ENCODE measurements at places on chromosomes 11 and 22.
A peak's percentile ranks its signal among the peaks of the same experiment; 100 is the strongest.

DNA sequence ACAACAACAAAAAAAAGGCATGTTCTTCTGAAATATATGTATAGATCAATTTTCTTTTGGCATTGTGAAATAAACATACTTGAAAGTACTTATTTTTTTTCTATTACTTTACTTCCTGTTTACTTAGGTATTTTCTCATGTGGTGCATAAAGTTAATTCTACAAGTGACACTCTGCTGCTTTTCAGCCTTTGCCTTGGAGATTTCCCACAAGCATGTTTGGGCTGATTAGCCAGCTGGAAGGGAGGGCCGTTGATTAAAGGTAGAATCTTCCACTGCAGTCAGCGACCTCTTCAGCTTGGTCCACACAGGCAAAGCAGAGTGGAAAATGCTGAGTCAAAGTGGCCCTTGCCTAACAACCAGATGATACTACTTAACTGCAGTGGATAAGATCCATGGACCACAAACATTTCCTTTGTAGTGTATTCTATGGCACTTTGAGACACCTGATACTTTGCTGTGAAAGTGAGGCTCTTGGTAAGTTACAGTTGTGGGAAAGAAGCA, 176.0 kb downstream of the ARHGAP42 start:
- peak; percentile 46 for DNase-seq

- DNase-seq, result no peak
Observed at GRCh38 chr11:76823481-76824028, 37.2 kb upstream of the ACER3 start.

- no peak for DNase-seq
Observed at GRCh38 chr11:83093634-83094033, 21.9 kb upstream of the RAB30 start.

DNA sequence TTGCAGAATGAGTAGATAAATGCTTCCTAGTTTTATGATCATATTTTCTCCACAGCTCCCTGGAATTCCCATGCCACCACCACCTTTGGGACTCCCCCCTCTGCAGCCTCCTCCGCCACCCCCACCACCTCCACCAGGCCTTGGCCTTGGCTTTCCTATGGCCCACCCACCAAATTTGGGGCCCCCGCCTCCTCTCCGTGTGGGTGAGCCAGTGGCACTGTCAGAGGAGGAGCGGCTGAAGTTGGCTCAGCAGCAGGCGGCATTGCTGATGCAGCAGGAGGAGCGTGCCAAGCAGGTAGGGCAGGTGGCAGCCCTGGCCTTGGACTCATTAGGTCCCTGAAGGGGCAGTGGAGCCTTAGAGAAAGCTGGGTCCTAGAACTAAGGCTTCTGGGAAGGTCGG, 2.9 kb downstream of the SF3B2 start:
- no peak for DNase-seq

DNA sequence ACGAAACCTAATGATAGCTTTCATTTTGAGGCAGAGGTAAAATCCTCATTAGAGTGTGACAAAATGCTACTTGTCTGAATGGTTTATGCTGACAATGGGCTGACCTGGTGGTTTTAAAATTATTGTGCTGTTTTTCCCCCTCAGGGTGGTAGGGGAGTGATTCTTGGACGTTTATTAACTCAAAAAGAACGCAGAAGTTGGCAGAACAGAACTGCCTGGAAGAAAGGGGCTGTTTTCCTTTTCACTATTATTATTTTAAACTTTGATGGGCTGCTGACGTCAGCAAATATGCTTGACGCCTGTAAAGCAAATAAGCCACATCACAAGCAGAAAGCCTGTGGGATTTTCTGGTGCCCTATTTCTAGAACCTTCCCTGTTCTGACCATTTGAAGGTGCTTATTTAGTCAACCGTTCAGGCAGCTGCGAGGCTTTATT, 4.0 kb downstream of the RASSF10 start:
- DNase-seq, result no peak

DNA sequence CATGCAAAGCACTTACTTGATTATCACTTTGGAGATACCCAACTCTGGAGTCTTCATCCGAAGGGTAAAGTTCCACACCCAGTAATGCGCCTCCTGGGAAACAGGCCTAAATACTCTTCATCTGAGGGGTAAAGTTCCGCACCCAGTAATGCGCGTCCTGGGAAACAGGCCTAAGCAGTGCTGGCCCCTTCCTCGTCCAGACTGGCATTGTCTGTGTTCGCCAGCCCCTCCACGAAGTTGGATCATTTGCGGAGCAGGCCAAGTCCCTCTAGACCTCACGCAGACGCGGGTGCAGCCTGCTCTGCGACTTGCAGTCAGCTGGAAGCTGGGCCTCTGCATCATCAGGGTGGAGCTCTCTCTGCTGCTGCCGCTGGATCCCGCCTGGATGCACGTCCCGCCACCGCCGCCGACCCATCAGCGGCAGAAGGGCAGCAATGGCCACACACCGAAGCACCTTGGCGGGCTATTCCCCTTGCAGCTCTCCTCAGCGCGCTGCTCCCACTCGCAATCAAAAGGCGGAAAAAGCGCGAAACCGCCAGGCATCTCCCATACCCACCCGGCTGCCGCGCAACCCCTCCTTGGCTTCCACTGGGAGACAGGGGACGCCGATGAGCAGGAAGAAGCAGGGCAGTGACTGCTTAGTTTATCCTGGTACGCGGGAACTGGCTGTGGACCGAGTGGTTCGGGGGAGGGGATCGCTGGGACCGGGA, 34.1 kb upstream of the GLYATL1 start:
- DNase-seq, result peak; percentile 81

DNA sequence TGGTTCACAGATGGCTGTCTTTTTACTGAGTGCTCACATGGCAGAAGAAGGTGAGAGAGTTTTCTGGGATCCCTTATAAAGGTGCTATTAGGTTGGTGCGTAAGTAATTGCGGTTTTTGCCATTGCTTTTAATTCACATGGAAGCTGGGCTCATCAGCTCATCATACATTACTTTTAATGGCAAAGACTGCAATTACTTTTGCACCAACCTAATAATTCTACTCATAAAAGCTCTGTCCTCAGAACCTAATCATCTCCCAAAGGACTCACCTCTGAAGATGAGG, 23.0 kb downstream of the RCN1 start:
- DNase-seq, result no peak

DNA sequence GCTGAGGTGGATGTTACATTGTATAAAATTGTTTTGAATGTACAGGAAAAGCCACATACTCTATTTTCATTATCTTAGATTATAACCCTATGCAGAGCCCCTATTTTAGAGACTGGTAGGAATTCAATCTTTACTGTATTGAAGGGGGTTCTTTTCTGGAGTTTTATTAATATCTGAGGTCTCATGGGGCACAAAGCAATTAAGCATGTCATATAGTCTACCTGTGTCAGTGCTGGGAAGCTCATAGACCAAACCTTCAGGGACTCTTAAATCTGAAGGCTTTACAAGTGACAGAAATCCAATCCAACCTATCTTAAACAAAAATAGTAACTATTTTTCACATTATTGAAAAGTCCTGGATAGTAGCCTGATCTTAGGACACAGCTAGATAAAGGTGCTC, 733.7 kb downstream of the NELL1 start:
- DNase-seq, result no peak

- no peak for DNase-seq
Observed at GRCh38 chr11:17387811-17388210, 648 bp downstream of the KCNJ11 start.

- no peak for DNase-seq
Observed at GRCh38 chr22:35882211-35883030, 146.2 kb downstream of the RBFOX2 start.

DNA sequence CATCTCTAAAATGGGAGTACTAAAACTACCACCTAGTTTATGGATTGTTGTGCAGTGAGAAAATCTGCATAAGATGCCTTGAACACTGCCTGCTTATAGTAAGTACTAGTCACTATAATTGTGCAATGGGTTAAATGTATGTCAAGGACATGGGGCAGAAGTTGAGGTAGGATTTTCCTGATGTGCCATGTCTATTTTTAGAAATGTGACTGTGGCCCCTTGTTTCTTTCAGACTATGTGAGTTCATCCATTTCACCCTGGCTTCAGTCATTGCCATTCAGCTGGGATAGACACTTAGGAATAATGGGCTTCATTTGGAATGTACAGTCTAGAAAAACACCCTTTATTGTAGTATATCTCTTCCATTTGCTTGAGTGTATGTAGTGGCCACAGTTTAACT, 51.4 kb downstream of the BDNF start:
- DNase-seq, result no peak

- no peak for DNase-seq
Observed at GRCh38 chr11:86141727-86142126, 72.8 kb upstream of the PICALM start.

- DNase-seq, result no peak
Observed at GRCh38 chr11:74769055-74769707, 20.5 kb downstream of the RNF169 start.

DNA sequence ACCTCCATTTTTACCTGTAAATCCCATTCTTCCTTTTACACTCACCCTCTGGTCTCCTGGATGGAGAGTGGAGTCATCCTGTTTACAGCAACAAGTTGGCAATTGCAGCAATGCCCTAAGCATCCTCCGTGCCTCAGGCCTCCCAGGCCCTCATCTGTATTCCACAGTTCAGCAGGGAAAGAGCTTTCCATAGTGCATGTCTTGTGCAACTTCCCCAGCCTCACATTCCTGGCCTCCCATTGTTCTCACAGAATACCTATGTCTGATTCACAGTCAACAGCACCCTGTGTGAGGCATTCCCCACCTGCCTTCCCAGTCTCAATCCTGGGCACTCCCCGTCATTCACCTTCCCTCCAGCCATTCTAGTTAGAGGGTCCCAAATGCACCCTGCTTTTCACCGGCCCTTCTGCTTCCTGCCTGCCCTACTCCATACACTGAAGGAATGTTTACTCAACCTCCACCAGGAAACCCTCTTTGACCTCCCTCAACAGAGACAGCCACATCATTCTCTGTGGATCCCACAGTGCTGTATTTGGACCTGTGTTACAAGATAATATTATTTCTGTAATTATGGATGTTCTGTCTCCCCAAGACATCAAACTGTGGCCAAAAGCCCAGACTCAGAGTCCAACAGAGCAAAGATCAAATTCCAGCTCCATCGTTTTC, 405.7 kb downstream of the BUD13 start:
- peak; percentile 35 for DNase-seq

DNA sequence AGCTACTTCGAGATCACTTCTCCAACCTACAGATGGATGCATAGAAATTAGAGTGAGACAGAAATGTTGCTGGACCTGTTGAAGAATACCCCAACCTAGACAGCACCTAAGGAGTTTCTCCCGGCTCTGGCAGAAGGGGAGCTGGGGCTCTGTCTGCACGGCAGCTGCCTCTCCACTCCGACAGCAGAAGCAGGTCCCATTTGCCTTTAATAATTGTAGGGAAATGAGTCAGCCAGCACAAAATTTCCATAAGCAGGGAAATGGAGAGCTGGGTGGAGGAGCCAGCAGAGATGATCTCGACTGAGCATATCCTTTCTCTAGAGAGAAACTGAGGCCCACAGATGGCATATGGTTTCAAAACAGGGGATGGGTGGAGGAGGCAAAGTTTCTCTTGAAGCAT, 80.1 kb downstream of the EFCAB6 start:
- DNase-seq, result no peak

- DNase-seq, result no peak
Observed at GRCh38 chr11:44229098-44229497, 80.8 kb downstream of the ALX4 start.

- no peak for DNase-seq
Observed at GRCh38 chr22:20031732-20032406, 11.0 kb downstream of the TANGO2 start.

- no peak for DNase-seq
Observed at GRCh38 chr22:19599626-19600243, 75.5 kb upstream of the CLDN5 start.

DNA sequence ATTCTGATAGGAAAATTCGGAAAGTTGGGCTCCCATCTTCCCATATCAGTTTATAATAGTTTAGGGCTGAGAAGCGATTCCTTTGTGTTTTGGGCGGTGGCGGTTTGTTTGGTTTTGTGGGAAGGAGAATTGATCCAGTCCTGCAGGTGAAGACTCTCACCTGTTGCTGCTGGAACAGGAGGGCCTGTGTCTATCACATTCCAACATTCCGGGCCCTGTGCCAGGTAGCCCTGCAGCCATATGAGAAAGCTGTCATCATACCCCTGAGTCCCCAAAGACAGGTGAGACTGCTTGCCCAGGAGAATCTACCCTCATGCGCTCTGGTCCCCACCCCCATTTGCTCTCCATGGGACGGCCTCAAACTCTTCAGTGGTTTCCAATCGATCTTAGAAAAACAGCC, 62.1 kb downstream of the TRAF6 start:
- no peak for DNase-seq

DNA sequence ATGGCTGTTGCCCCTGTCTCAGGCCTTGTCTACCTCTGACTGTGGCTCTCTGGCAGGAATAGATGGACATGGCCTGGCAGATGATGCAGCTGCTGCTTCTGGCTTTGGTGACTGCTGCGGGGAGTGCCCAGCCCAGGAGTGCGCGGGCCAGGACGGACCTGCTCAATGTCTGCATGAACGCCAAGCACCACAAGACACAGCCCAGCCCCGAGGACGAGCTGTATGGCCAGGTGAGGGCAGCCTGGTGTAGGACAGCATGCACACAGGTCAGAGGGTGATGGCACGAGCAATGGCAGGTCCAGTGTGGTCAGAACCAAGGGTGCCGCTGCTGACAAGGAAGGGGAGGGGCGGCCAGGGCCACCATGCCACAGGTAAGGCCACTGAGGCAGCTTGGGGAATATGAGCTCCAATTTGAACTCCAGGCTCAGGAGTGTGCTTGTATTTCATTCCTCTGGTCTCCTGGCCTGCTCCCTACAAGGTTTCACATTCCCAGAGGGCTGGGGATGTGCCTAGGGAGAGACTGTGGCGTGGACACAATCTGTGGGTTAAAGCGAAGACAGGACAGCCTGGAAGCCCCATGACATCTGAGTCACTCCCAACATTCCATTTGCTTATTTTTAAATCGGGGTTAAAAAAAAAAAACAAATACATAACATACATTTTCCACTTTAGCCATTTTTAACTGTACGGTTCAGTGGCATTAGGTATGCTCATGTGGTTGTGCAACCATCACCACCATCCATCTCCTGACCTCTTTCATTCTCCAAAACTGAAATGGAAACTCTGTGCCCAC, 562 bp downstream of the FOLR3 start:
- DNase-seq, result no peak

DNA sequence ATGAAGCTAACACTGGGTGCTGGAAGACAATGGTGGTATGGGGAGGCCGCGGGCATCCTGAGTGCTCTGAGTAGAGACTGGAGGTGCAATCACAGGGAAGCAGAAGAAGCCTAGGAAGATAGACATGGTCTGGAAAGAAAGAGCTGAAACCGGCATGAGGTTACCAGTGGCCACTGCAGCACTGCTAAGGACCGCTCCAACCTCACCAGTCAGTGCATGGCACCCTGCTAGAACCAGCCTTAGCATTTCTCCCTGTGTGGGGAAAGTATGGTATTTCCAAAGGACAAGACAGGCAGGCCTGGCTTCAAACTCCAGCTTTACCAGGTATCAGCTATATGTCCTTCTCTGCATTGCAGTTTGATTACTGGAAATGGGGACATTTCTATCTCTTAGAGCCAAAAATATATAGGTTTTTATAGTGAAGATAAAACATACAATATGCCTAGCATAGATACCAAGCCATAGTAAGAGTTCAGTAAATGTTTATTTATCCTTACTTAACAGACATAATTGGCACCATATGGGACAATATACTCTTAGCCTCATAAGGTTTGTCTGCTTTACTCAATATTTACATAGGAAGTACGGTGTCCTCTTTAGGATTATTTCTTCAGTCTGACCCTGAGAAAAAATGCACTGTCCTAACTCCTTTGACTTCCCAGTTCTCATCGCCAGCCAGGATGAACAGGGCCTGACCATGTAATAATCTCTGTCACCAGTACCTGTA, 231.1 kb downstream of the TENM4 start:
- DNase-seq, result no peak
